ENCODE measurements at places on chromosomes 5 and 9. TPM values are rescaled to one million over a fixed set of nuclear protein-coding genes. Genes with fewer than 3 reads are reported as not detected.

- no peak for DNase-seq
Measured at GRCh38 chr9:72524820-72525540, 3.6 kb downstream of the TMC1 start.

DNA sequence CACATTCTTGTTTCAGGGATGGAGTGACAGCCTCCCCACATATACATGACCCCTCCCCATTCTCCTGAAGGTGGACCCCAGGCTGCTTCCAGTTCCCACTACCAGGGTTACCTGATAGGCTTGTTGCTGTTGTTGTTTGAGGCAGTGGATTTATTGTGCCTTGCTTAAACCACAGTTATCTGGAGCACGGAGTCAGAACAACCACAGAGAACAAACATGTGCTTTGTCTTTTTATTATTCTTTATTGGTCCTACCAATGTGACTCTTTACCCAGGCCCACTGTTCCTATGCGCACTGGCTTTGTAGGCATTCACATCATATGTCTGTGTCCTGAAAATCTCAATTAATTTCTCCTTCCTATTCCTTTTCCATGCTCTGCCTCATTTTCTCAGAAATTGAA lies 41.2 kb upstream of the IPPK start:
- DNase-seq = peak; percentile 72

Gene ARHGEF28
- 0.27 TPM for total RNA-seq

Gene KIAA0825
- 0.08 TPM for total RNA-seq

Gene TTC23L
- total RNA-seq = 0.40 TPM

Measured in SK-MEL-5 (cell line).